ENCODE measurements at places on chromosomes 5 and 9.

DNA sequence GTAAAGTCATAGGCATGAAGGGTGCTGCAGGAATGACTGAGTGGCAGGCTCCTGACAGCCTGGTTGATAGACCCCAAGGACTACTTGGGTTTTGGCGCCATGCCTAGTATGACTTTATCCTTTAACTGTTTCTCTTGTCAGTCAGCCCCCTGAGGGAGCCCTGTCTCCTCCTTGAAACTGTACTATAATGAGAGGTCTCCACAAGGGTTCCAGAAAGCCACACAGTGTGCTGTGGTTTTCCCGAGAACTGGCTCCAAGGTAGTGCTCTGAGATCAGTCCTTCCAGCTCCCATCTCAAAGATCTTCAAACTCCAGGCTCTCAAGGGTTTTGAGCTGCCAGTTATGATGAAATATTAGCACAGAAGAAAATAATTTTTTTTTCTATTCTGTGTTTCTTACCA is 26.7 kb upstream of the TNC start:
- no peak for DNase-seq

- DNase-seq = no peak
Measured at GRCh38 chr5:18243846-18244245, 609.6 kb downstream of the TAF11L14 start.

DNA sequence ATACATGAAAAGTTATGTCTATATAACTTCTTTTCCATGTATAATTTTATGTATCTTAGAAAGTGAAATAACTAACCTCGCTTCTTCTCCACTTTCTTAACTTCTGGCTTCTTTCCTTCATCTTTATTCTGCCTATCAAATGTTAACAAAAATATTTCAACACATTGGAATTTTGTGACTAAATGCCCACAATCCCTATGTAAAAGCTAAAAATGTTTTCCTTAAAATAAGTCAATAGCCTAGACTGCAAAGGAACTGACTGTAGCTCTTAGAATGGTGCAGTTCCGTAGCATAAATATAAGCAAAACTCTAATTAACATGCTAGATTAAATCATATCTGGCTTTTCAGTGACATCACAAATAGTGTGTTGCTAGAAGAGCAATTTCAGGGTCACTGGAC is 40.9 kb downstream of the PSIP1 start:
- DNase-seq = no peak

- no peak for DNase-seq
Measured at GRCh38 chr5:93476251-93476742, 104.7 kb downstream of the NR2F1-AS1 start.

- no peak for DNase-seq
Measured at GRCh38 chr9:71767163-71767775, 1.0 kb downstream of the CEMIP2 start.

GRCh38 chr5:157284458-157285212 is 18.7 kb downstream of the CYFIP2 start:
- no peak for DNase-seq

DNA sequence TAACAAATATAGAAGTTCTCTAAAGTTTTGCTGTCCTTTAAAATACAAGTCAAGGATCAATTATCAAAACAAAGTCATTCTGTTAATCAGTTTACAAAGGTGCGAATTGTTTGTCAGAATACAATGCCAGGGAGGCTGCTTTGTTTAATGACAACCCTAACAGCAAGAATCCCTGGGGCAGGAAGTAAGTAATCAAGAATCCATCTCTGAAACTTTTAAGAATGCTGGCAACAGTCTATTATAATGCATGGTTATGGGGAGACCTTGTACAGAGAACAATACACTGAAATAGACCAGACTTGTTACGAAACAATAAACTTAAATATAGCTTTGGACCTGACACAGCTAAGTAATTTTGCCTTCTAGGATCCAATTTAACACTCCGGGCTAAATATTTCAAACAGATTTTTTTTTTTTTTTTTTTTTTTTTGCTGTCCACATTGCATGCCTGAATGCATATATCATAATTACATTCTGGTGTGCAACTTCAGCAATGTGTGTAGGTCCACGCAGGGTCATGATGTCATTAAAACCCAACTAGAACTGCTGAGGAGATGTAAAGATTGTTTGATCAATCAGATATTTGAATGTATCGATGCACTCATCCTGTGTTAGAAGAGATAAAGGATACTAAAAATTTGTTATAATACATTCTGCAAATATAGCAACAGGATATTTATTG is 421.3 kb downstream of the CETN3 start:
- DNase-seq = no peak

DNA sequence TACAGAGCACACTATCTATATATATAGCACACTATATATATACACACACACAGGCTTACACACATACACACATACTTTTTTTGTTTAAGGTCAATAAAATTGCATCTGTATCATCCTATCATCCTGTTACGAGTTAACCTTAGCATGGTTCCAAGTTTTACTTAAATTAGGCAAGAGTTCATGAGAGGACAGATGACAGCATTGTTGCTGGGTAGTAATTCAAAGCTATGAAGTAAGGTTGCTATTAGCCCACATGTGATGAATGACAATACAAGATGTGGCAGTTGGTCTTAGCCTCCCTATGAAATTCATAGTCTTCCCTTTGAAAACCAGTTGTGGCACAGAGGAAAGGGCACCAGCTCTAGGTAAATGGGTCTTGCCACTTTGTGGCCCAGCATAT is 438.1 kb downstream of the ACTL7B start:
- no peak for DNase-seq

DNA sequence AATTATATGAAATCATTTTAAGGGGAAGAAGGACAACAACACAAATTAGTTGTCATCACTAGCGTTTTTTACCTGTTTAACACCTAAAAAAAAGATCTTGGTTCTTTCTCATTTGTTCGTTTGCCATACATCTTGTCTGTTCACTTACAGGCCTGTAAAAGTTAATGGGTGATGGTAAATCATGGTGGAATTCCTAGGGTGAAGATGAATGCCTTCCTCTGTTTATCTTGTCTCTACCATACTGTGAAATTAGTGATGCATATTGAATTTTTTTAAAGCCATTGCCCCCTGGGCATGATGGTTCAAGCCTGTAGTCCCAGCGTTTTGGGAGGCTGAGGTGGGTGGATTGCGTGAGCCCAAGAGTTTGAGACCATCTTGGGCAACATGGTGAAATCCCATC is 46.6 kb downstream of the LRRTM2 start:
- no peak for DNase-seq

DNA sequence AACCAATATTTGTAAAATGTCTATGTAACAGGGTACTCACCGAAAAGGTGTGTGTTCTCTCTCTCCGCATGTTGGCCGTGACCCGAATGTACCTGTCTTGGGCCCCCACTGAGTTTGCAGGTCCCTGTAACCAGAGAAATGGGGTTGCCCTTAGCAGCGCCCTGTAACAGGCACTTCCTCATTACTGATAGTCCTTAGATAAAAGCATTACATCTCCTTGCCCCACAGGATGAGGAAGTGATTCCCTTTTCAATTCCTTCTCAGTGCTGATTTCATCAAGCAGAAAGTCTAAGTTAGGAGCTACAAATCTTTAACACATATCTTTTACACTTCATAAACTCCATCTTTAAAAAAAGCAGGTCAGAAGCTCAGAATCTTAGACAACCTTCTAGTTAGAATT is 15.2 kb upstream of the HMHB1 start:
- DNase-seq = no peak

- DNase-seq = no peak
Measured at GRCh38 chr9:119157196-119157595, 212.0 kb downstream of the BRINP1 start.

DNA sequence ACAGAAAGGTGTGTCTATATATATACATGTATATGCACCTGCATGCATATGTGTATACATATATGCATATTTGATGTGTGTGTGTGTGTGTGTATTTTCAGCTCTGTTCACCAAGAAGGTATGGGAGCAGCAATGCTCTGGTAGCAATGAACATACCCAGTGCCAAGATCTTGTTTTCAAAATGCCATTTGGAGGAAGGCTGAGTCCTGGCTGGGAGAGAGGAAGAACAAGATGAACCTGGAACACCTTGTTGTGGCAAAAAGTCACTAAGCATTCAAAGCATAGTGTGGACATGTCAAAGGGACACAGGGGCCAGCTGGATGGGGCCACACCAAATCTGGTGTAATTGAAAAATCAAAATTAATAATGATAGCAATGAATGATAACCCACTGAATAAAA is 31.8 kb upstream of the NEK6 start:
- no peak for DNase-seq

DNA sequence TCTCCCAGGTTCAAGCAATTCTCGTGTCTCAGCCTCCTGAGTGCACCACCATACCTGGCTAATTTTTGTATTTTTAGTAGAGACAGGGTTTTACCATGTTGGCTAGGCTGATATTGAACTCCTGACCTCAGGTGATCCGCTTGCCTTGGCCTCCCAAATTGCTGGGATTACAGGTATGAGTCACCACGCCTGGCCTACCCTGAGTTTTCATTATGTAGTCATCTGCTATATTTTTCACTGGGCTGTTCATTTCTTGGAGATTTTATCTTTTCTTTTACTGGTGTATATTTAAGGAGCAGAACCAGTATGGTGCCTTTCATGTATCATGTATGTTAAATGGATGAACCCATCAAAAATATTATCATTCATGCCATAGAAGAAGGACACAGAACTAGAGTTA is 377.0 kb upstream of the ACTBL2 start:
- no peak for DNase-seq

All from D721Med (cell line).